ENCODE measurements at places on chromosomes 7 and 10. TPM values are rescaled to one million over a fixed set of nuclear protein-coding genes. Genes with fewer than 3 reads are reported as not detected.

The AKR1C3 gene
- 6.9 TPM for total RNA-seq

The BUD31 gene
- 77.1 TPM for total RNA-seq

The RNF148 gene
- 2.2 TPM for total RNA-seq

The EBLN1 gene
- total RNA-seq = not detected

The ZNF679 gene
- total RNA-seq = not detected

The GRID2IP gene
- total RNA-seq = 1.5 TPM

The PRXL2A gene
- total RNA-seq = 31.8 TPM

The CALHM1 gene
- 0.93 TPM for total RNA-seq

The IL6 gene
- total RNA-seq = not detected

The POT1 gene
- total RNA-seq = 44.0 TPM

The TMEM178B gene
- total RNA-seq = 9.4 TPM

The C10orf143 gene
- 0.62 TPM for total RNA-seq

The GARIN1A gene
- not detected for total RNA-seq

The DPY19L1 gene
- total RNA-seq = 20.2 TPM

The NANOS1 gene
- total RNA-seq = 7.8 TPM

The SUGCT gene
- 5.6 TPM for total RNA-seq

The CCDC146 gene
- 0.35 TPM for total RNA-seq

DNA sequence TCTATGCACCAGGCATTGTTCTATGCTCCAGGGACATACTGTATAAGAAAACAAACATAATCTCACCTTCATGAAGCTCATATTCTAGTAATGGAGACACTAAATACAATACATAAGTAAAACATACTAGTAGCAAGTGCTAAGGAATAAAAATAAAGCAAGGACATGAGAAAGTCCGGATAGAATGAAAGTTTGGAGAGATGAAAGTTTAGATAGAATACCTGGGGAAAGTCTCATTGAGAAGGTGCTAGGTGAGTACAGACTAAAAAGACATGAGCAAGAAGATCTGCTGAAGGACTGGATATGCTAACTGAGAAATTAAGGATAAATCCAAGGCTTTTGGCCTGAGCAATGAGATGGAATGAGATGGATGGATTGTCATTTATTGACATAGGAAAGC is 34.0 kb downstream of the CCDC186 start:
- H3K27ac ChIP-seq = no peak overlapping the region
- H3K36me3 ChIP-seq = peaks cover 11% of the 10 kb centered on the region
- no peaks in the 10 kb centered on the region for H3K27me3 ChIP-seq
- H3K4me3 ChIP-seq = no peak overlapping the region
- no peaks in the 10 kb centered on the region for H3K4me1 ChIP-seq

- peaks cover 78% of the 10 kb centered on the region for H3K4me1 ChIP-seq
- no peak overlapping the region for H3K4me3 ChIP-seq
- 0 out of 2 replicates have a peak, but pooled peaks cover under 1% of the 10 kb centered on the region for H3K27me3 ChIP-seq
- H3K27ac ChIP-seq = no peak overlapping the region
- no peaks in the 10 kb centered on the region for H3K36me3 ChIP-seq
- DNase-seq = no peak
Measured at GRCh38 chr7:70701477-70701876, 430.5 kb upstream of the GALNT17 start.

GRCh38 chr7:112757337-112757736 is 32.9 kb downstream of the TMEM168 start:
- H3K36me3 ChIP-seq = no peaks in the 10 kb centered on the region
- H3K27ac ChIP-seq = no peak overlapping the region
- no peak for DNase-seq
- no peak overlapping the region for H3K4me3 ChIP-seq
- H3K27me3 ChIP-seq = no peaks in the 10 kb centered on the region

DNA sequence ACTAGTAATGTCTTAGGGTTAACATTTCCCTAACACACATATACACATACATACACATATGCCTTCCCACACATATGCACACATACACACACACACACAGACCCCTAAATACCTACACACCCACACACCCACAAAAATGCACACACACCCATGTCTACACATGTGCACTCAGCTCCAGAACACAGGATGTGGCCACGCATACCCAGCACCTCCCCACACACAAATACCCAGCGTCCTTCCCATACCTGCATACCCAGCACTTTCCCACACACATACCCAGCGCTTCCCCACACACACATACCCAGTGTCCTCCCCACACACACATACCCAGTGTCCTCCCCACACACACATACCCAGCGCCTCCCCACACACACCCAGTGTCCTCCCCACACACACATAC is 534.9 kb downstream of the DNAJB6 start:
- H3K4me1 ChIP-seq = no peaks in the 10 kb centered on the region
- no peak for DNase-seq
- no peaks in the 10 kb centered on the region for H3K27me3 ChIP-seq
- no peak overlapping the region for H3K4me3 ChIP-seq
- H3K27ac ChIP-seq = no peak overlapping the region
- no peaks in the 10 kb centered on the region for H3K36me3 ChIP-seq

GRCh38 chr7:51016546-51016945 is 233.8 kb upstream of the GRB10 start:
- H3K4me1 ChIP-seq = no peaks in the 10 kb centered on the region
- no peak overlapping the region for H3K4me3 ChIP-seq
- no peak overlapping the region for H3K27ac ChIP-seq

GRCh38 chr7:6165075-6165474 is 107.3 kb downstream of the CYTH3 start:
- no peak overlapping the region for H3K4me3 ChIP-seq
- DNase-seq = peak; percentile 38
- peaks cover 14% of the 10 kb centered on the region for H3K36me3 ChIP-seq

- no peak overlapping the region for H3K4me3 ChIP-seq
- no peak overlapping the region for H3K27ac ChIP-seq
- peaks cover 51% of the 10 kb centered on the region for H3K27me3 ChIP-seq
- no peak for DNase-seq
- no peaks in the 10 kb centered on the region for H3K36me3 ChIP-seq
Measured at GRCh38 chr10:86967481-86967941, 771 bp upstream of the ADIRF start.

DNA sequence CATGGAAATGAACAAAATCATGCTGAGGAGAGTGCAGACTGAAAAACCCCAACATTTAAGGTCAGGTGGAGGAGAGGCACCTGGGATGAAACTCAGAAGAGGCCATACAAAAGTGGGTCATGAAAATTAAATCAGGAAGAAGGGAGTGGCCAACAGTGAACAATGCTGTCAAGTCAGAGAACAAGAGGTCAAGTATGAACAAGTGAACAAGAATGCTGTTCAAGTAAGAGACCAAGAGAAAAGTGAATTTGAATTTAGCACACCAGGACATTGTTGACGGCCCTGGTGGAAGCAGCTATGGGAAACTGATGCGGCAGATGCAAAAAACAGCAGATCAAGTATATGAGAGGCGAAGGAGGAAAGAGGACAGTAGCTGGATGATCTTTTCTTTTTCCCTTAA is 7.9 kb downstream of the CEP41 start:
- peaks cover 9% of the 10 kb centered on the region for H3K4me1 ChIP-seq
- H3K36me3 ChIP-seq = no peaks in the 10 kb centered on the region
- H3K27ac ChIP-seq = no peak overlapping the region
- no peaks in the 10 kb centered on the region for H3K27me3 ChIP-seq
- H3K4me3 ChIP-seq = no peak overlapping the region
- no peak for DNase-seq

GRCh38 chr7:117053432-117053831 is 100.1 kb downstream of the ST7 start:
- no peak overlapping the region for H3K27ac ChIP-seq
- H3K36me3 ChIP-seq = no peaks in the 10 kb centered on the region
- no peaks in the 10 kb centered on the region for H3K4me1 ChIP-seq
- H3K27me3 ChIP-seq = no peaks in the 10 kb centered on the region
- DNase-seq = no peak

DNA sequence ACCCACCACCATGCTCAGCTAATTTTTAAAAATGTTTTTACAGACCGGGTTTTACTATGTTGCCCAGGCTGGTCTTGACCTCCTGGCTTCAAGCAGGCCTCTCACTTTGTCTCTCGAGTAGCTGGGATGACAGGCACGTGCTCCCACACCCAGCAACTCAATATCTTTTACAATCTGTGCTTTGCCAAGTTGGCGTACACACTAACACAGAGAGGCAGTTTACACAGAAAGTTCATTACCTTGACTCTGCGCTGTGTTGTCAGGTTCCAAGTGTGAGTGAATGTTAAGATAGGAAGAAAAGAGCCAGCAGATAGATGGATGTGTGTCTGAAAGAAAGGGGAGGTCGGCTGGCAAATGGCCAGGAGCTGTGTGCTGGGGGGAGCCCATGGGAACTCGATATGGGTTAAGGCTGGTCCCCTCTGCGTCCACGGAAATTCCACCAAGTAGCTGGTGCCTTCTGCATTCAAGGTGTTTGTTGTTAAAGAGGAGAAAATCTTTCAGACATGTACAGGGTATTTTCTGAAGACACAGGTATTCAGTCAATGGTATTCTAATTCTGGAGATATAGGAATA is 299.8 kb downstream of the CAMK1D start:
- no peak for DNase-seq
- no peak overlapping the region for H3K4me3 ChIP-seq
- H3K27me3 ChIP-seq = no peaks in the 10 kb centered on the region
- H3K36me3 ChIP-seq = no peaks in the 10 kb centered on the region
- H3K4me1 ChIP-seq = no peaks in the 10 kb centered on the region

GRCh38 chr7:82950436-82950835 is 212.2 kb downstream of the PCLO start:
- no peak overlapping the region for H3K4me3 ChIP-seq
- H3K4me1 ChIP-seq = no peaks in the 10 kb centered on the region
- no peaks in the 10 kb centered on the region for H3K27me3 ChIP-seq
- no peak for DNase-seq
- no peak overlapping the region for H3K27ac ChIP-seq

- H3K27ac ChIP-seq = 0 out of 2 replicates have a peak overlapping the region, but pooled peaks have one; percentile 11
- H3K4me1 ChIP-seq = 0 out of 2 replicates have a peak, but pooled peaks cover 3% of the 10 kb centered on the region
- no peak overlapping the region for H3K4me3 ChIP-seq
- DNase-seq = no peak
- H3K27me3 ChIP-seq = no peaks in the 10 kb centered on the region
Measured at GRCh38 chr10:68586606-68587305, 26.6 kb downstream of the TET1 start.

GRCh38 chr10:132363921-132364593 is 32.1 kb downstream of the LRRC27 start:
- DNase-seq = no peak
- H3K27ac ChIP-seq = 0 out of 2 replicates have a peak overlapping the region, but pooled peaks have one; percentile 26
- H3K4me3 ChIP-seq = no peak overlapping the region
- no peaks in the 10 kb centered on the region for H3K4me1 ChIP-seq
- H3K27me3 ChIP-seq = no peaks in the 10 kb centered on the region

- no peaks in the 10 kb centered on the region for H3K27me3 ChIP-seq
- DNase-seq = no peak
- H3K36me3 ChIP-seq = no peaks in the 10 kb centered on the region
- no peak overlapping the region for H3K4me3 ChIP-seq
- no peak overlapping the region for H3K27ac ChIP-seq
Measured at GRCh38 chr7:71905821-71906220, 506.3 kb downstream of the CALN1 start.

- no peaks in the 10 kb centered on the region for H3K36me3 ChIP-seq
- no peak overlapping the region for H3K4me3 ChIP-seq
- H3K4me1 ChIP-seq = no peaks in the 10 kb centered on the region
- no peaks in the 10 kb centered on the region for H3K27me3 ChIP-seq
- no peak overlapping the region for H3K27ac ChIP-seq
- no peak for DNase-seq
Measured at GRCh38 chr7:101186844-101187428, 6.8 kb upstream of the NAT16 start.

DNA sequence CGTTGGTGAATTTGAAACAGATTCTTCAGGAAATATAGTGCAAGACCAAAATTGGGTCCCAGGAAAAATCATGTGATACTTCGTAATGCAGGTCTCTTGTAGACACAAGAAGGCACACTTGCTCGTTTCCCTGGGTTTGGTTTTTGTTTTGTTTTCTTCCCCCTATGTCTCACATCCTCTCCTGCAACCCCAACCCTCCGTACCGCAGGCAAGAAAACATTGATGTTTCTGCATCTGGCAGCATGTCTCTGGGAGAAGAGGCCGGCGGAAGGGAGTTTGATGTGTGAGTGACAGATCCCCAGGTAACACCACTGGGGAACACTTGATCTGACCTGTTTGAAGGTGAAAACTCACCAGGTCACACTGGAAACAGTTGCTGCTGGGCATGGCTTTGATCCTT is 718.5 kb downstream of the AUTS2 start:
- no peak for DNase-seq
- no peak overlapping the region for H3K4me3 ChIP-seq
- no peak overlapping the region for H3K27ac ChIP-seq
- no peaks in the 10 kb centered on the region for H3K36me3 ChIP-seq
- peaks cover 30% of the 10 kb centered on the region for H3K4me1 ChIP-seq

GRCh38 chr7:118252087-118252486 is 27.6 kb downstream of the ANKRD7 start:
- H3K4me1 ChIP-seq = peaks cover 4% of the 10 kb centered on the region
- DNase-seq = no peak
- H3K27ac ChIP-seq = no peak overlapping the region
- no peaks in the 10 kb centered on the region for H3K36me3 ChIP-seq
- H3K27me3 ChIP-seq = no peaks in the 10 kb centered on the region

DNA sequence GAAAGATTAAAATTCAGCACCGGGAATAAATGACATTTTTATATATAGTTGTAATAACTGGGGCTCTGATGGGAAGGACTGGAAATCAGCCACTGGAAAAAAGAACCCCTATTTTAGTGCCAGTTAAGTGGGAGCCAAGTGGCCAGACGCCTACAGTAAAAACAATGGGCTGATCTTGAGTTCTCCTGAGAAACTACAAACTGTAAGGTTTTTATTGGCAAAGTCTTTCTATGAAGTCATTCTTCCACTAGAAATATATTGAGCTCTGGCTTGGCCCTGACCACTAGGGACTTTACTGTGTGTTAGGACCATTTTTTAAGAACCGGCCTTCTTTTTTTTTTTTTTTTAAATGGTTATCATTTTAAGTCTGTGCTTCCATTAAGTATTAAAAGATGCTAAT is 79.6 kb downstream of the ZNF22 start:
- H3K4me3 ChIP-seq = no peak overlapping the region
- H3K27ac ChIP-seq = no peak overlapping the region
- no peak for DNase-seq
- H3K4me1 ChIP-seq = peaks cover 30% of the 10 kb centered on the region

DNA sequence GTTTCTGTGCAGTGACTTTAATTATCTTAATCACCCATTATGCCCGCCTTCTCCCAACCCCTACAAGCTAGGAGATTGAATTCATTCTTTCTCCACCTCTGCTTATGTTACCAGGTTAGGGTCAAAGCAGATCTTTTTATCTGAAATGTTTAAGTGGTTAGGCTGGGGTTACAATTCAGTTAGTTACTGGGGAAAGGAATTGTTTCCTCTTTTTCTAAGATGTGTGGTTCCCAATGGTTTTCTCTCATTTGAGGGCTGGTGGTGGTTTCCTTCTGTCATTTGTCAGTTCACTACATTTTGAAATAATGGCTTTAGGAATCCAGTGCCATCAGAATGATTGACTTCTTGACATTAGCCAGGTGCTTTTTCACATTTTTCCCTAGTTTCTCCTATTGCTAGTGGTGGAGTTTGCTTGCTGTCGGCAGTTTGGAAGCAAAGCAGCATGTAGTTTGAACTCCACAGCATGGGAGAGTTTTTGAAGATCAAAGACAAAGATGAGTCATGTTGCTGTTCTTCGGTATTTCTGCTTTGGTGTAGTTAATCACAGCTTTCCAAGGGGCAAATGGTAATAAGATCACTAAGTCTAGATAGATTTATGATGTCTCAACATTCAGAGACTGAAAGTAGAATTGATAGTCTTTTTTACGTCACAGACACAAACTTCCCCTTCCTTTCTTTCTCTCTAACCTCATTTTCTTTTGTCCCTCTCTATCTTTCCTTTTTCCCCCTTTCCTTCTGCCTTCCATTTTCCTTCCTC is 168.2 kb downstream of the SND1 start:
- no peak overlapping the region for H3K27ac ChIP-seq
- peaks cover 46% of the 10 kb centered on the region for H3K4me1 ChIP-seq
- no peaks in the 10 kb centered on the region for H3K27me3 ChIP-seq

All from GM23338 (cell line).